ENCODE measurements at places on chromosomes 5 and 9. TPM values are rescaled to one million over a fixed set of nuclear protein-coding genes. Genes with fewer than 3 reads are reported as not detected.
A peak's percentile ranks its signal among the peaks of the same experiment; 100 is the strongest.

DNA sequence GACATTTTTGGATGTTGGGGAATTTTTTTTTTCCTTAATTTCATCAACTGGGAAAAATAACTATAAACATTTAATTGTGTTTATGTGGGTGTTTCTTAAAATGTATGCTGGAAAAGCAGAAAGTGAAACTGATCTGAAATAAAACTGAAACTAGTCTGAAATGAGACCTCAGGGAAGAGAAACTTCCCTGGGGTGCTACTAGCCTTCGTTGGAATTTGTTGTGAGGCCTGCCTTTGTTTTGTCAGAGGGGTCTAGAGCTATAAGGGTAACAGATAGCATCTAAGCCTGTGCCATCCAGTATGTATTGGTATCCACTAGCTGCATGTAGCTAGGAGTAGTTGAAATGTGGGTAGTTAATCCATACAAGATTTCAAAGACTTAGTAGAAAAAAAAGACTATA lies 10.4 kb downstream of the ZNF618 start:
- no peak for DNase-seq

The SPINK4 gene
- total RNA-seq: not detected

GRCh38 chr9:93808115-93809029 lies 146.8 kb downstream of the BARX1 start:
- no peak for DNase-seq

- no peak for DNase-seq
These were observed 110.1 kb downstream of the RXRA start for GRCh38 chr9:134436379-134436762.

The AK8 gene
- total RNA-seq: not detected

- DNase-seq: no peak
These were observed 78.0 kb upstream of the AGXT2 start for GRCh38 chr5:35125746-35126145.

DNA sequence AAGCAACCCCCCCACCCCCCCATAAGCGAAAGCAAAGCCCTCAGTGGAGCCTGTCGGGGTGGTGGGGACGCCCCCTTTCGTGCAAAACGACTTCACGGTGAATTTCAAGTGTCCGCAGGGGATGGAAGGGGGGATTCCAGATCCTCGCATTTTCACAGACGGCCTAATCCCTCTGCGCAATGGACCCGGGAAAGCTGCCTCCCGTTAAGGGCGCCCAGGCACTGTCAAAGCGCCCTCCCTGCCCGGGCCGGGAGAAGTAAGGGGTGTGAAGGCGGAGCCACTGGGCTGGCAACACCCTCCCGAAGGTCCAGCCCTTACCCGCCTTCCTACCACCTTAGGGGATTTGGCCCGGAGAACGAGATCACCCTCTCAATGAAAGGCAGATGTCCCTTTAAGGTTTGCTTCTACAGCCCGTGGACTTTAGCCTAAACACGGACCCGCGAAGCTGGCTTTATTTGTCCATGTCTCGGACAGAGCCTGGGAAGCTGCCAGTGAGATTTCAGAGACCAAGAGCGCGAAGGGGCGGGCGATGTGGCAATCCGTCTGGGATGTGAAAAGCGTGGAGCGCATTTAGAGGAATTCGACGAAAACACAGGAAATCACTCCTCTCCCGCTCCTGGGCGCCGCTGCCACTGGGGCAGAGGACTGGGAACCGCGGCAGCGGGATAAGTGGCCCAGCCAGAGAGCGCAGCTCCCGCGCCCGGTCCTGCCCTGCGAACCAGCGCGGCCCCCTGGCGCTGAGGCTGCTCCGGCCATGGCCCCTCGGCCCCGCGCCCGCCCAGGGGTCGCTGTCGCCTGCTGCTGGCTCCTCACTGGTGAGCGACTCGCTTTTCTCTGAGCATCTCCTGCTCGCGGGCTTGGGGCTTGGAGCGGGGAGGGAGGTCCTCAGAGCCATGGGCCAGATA lies at the start of the genes ITGA1 and PELO:
ITGA1 (plus strand) TSS at position 317 of the 905 bp plus-strand sequence; CDS start at position 755, 438 bp downstream.
PELO (plus strand) TSS at position 317 of the 905 bp plus-strand sequence. CDS start 12,479 bp downstream, outside the sequence.
- DNase-seq: peak; percentile 32

The DBH gene
- total RNA-seq: not detected

GRCh38 chr5:118776755-118777154 lies 211.6 kb downstream of the DTWD2 start:
- no peak for DNase-seq

DNA sequence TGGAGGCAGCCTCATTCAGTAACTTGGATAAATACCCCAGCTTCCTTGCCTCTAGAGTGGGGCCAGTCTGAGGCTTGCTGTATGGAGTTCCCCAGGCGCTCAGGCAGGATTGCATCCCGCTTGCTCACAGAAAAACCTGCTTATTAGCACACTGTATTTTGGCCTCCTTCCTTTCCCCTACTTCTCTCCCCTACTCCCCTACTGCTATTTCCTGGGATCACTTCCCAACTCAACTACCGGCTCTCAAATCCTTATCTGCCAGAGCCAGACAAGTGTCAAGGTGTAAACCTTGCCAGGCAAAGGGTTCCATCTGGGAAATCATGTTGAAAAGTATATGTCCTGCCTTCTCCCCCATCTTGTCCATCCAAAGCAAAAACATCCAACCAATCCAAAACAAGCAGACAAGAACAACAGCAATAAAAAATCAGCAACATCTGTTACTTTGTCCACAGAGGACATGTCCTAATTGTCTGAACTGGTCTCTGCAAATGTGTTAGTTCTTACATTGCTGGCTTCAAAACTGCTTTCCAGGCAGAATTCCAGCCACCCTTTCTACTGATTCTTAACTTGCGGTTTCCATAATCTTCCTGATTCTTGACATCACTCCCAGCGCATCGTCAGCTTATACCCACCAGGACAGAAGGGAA lies 164.1 kb upstream of the SEMA6A start:
- DNase-seq: no peak

DNA sequence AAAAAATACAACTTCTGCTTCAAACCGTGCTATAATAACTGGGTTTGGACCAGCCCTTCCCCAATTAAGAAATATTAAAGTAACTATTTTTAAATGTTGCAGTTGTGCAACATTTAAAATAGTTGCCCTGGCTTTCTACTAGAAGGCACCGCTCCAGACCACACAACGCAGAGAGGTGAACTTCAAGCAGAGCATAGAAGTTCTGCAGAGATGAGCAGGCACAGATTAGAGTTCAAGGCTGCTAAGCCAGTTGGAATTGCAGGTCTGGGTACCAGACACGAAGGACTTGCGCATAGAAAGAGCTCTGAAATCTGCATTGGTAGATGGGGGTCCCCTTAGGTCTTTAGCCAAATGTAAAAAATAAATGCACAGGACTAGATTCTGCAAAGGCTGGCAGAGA lies 58.7 kb upstream of the GALNT10 start:
- no peak for DNase-seq

- no peak for DNase-seq
These were observed 16.7 kb downstream of the PTGS1 start for GRCh38 chr9:122387536-122387935.

GRCh38 chr5:17412760-17413671 lies 85.0 kb upstream of the TAF11L2 start:
- DNase-seq: no peak

The MLANA gene
- not detected for total RNA-seq

DNA sequence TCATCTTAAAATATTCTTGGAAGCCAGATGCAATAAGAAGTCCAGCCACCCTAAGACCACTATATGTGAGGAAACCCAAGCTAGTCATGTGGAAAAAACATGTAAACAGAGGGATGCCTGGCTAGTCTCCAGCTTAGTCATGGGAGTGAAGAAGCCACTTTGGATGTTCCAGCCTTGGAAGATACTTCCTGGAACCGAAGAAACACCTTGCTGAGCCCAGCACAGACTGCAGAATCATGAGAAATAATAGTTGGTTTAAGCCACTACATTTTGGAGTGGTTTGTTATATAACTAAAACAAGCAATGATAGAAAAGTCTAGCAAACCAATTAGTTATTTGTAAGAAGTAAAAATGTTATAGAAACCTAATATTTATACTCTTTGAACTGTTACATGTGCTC lies 12.6 kb downstream of the DHX29 start:
- no peak for DNase-seq

DNA sequence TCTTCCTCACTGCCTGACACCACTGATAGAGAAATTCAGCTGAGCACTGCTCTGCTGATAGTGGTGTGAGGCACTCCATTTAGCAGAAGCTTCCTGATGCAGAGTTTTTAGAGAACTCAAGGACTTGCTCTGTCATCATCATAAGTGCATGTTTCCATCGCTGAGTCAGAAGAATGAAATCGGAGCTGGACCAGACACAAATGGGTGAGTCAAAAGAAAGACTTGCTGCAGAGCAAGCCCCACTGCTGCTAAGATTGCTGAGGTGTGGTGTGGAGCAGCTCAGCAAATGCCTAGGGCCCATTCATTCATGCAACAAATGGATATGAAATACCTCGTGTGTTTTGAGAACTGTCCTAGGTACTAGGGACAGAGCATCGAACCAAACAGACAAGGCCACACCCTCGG lies 410.2 kb upstream of the SLC30A5 start:
- no peak for DNase-seq

The TMC1 gene
- total RNA-seq: not detected

- DNase-seq: no peak
These were observed 1043.8 kb upstream of the NUDT12 start for GRCh38 chr5:104606258-104606829.

- no peak for DNase-seq
These were observed 3.3 kb upstream of the LHX2 start for GRCh38 chr9:124008303-124008693.

DNA sequence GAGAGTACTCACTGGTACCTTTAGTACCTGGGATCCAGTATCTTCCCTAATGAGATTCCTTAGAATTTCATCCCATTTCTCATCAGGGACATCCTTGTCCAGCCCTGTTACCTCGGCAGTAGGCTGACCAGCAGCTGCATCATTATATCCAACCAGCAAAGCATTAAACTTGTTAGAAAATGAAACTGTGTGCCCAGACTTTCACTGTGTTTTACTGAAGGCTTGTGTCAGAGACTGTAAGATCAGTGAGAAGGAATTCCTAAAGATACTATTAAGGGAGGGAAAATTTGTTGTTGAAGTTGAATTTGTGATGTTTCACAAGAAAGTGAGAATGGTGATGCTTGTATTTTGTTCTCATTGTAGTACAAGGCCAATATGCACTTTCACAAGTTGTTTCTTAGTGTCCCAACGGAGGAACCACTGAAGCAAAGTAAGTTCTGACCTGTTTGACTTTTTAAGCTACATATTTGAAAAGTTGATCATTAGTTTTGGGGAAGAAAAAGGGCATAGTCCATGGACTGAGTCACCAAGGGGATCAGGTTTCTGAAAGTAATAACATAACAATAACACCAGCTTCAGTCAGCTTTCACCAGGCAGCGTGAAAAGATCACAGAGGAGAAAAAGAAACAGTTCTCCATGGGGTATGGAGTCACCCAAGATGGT lies 48.8 kb downstream of the GRAMD2B start:
- no peak for DNase-seq

DNA sequence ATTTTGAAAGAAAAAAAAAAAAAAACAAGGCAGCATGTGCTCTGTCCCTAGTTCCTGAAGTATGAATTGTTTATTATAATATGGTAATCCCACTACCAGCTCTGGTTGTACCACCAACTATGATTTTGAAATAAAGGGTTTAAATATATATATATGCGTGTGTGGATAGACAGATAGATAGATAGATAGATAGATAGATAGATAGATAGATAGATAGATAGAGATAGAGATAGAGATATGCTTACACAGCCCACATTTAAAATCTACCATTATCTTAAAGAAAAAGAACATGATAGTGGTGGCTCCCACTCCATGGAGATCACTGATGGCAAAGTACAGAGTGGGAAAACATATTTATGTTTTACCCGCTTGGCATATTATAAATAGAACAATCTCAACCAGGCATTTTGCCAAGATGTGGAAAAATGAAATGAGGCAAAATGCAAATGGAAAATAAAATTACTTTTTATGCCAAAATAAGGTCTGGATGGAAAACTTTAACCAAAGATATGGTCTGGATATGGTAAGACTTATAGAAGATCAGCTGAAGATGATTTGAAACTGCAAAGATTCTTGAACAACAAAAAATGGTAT lies 170.0 kb downstream of the ARL15 start:
- DNase-seq: no peak

The SH3GL2 gene
- total RNA-seq: not detected

GRCh38 chr5:84623019-84623418 lies 238.3 kb upstream of the EDIL3 start:
- DNase-seq: no peak

- no peak for DNase-seq
These were observed 390 bp upstream of the SNX2 start for GRCh38 chr5:122774519-122774860.

DNA sequence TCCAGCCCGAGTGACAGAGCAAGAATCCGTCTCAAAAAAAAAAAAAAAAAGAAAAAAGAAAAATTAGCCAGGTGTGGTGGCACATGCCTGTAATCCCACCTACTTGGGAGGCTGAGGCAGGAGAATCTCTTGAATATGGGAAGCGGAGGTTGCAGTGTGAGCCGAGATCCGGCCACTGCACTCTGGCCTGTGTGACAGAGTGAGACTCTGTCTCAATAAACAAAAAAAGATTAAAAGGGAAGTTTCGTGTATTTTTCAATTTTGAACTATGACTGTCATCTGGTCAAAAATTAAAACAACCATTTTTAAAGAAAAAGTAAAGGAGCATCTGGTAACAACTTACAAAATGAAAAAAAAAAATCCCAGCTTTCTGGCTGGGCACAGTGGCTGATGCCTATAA lies 36.3 kb upstream of the PLIN2 start:
- DNase-seq: no peak

GRCh38 chr9:87336407-87336806 lies 161.3 kb upstream of the DAPK1 start:
- no peak for DNase-seq

GRCh38 chr5:113047234-113047633 lies 70.6 kb downstream of the DCP2 start:
- DNase-seq: no peak

DNA sequence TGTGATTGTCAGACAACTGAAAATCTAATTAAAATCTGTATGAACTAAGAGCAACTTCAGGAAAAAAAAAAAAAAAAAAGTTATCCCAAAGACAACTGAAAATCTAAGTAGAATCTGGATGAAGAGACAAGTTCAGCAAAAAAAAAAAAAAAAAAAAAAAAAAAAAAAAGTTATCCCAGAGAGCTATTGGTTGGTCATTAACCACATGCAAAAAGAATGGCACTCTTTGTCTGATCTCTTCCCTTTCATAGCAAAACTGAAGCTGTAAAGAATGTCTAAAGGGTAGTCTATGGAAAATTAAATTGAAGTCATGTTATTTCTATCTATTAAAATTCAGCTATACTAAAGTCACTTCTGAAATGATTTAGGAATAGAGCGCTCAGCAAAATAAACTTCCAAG lies 32.9 kb downstream of the STRBP start:
- DNase-seq: no peak

The STKLD1 gene
- 1.5 TPM for total RNA-seq

The RLN1 gene
- 0.70 TPM for total RNA-seq

The N4BP3 gene
- 1.8 TPM for total RNA-seq

The CTXN3 gene
- not detected for total RNA-seq

- DNase-seq: no peak
These were observed 162.7 kb upstream of the LHFPL2 start for GRCh38 chr5:78811121-78811817.

DNA sequence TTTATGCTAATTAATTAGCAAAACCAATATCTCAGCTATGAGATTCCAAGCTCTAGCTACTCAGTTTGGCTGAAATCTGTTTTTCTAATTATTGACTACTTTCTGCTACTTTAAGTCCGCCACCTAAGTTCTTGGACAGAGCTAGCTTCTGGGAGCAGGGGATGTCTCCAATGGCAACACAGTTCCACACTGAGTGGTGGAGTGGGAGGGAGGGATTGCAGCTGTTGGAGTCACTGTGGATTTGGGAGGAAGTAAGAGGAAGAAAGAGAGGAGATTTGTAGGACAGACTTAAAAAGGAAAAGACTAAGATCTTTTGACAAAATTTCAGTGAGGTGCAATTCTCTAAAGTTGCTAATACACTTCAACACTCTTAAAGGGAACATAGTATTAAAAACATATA lies 450.8 kb downstream of the NFIB start:
- DNase-seq: no peak

The GPX3 gene
- total RNA-seq: not detected

The GPR151 gene
- not detected for total RNA-seq

All from activated T-helper 1 cell treated with anti-CD3 and anti-CD28 coated beads, Interleukin-12 subunit alpha, Interleukin-12 subunit beta, Interleukin-2, Interleukin-4 antibody, amounts not matched to agents 30 ng/mL and 10 ng/mL and 1 ng/mL, durations not matched to agents 14 hours and 24 hours and 36 hours (primary cell).